ENCODE measurements at places on chromosomes 5 and 9. TPM values are rescaled to one million over a fixed set of nuclear protein-coding genes. Genes with fewer than 3 reads are reported as not detected.

Gene MVB12B
- not detected for polyA plus RNA-seq

Gene GPR150
- polyA plus RNA-seq = 0.61 TPM

Gene CIZ1
- 5.8 TPM for polyA plus RNA-seq

Gene HSPB3
- polyA plus RNA-seq = not detected

Gene SOX30
- 0.42 TPM for polyA plus RNA-seq

Gene F12
- polyA plus RNA-seq = 0.56 TPM

Gene AHRR
- polyA plus RNA-seq = not detected

Gene ADRB2
- polyA plus RNA-seq = 4.6 TPM

Gene C6
- polyA plus RNA-seq = not detected

Gene FOXD1
- not detected for polyA plus RNA-seq

Gene TAF11L5
- not detected for polyA plus RNA-seq

Gene CMBL
- polyA plus RNA-seq = not detected

Gene DNAI1
- polyA plus RNA-seq = not detected

Gene PCDHB4
- polyA plus RNA-seq = not detected

Gene PCDHGA9
- not detected for polyA plus RNA-seq

Gene HCN1
- not detected for polyA plus RNA-seq

Gene SLC6A18
- polyA plus RNA-seq = not detected

Gene ZNF462
- not detected for polyA plus RNA-seq

Gene TXN
- 53.6 TPM for polyA plus RNA-seq

Gene CCDC192
- not detected for polyA plus RNA-seq

Gene SLCO6A1
- 0.17 TPM for polyA plus RNA-seq

Gene RNF180
- not detected for polyA plus RNA-seq

Gene MEGF10
- polyA plus RNA-seq = 0.03 TPM

Gene ZSWIM6
- polyA plus RNA-seq = 1.5 TPM

Gene TRIM52
- polyA plus RNA-seq = 35.1 TPM

Gene TSSK1B
- not detected for polyA plus RNA-seq

Gene EIF4E1B
- not detected for polyA plus RNA-seq

Gene SLC4A9
- polyA plus RNA-seq = not detected

Gene SPINK7
- not detected for polyA plus RNA-seq

Gene QRFP
- polyA plus RNA-seq = not detected

Gene WDR38
- not detected for polyA plus RNA-seq

Gene LECT2
- not detected for polyA plus RNA-seq

Gene GAPVD1
- polyA plus RNA-seq = 28.4 TPM

Gene HNRNPH1
- polyA plus RNA-seq = 108 TPM

Gene ENG
- 8.2 TPM for polyA plus RNA-seq

Gene INSL4
- not detected for polyA plus RNA-seq

Gene LURAP1L
- polyA plus RNA-seq = not detected

Gene PPP1R26
- polyA plus RNA-seq = 0.27 TPM

Gene FOXD4L6
- polyA plus RNA-seq = not detected

Gene OR1B1
- polyA plus RNA-seq = not detected

Gene SPATA31E1
- not detected for polyA plus RNA-seq

Gene LHX2
- 0.27 TPM for polyA plus RNA-seq

Gene CA9
- polyA plus RNA-seq = not detected

Gene UGT3A1
- not detected for polyA plus RNA-seq

Gene RORB
- polyA plus RNA-seq = not detected

Gene CDX1
- polyA plus RNA-seq = not detected
